ENCODE measurements at places on chromosomes 11 and 22.

DNA sequence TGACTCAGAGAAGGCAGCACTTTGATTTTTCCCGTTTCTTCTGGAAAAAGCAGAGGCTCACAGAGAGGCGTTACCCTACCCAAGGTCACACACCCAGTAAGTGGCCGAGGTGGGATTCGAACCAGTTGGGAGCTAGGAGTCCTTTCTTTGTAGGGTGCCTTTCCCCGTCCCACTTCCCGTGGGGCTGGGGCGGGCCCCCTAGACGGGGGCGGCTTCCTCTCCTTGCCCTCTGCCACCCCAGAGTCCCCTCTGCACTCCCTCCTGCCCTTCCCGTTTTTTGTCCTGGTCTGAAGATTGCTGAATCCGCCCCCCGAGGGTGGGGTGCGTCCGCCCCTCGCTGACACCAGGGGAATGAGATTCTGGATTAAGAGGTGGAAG is 747 bp downstream of the TPCN2 start:
- DNase-seq = no peak

DNA sequence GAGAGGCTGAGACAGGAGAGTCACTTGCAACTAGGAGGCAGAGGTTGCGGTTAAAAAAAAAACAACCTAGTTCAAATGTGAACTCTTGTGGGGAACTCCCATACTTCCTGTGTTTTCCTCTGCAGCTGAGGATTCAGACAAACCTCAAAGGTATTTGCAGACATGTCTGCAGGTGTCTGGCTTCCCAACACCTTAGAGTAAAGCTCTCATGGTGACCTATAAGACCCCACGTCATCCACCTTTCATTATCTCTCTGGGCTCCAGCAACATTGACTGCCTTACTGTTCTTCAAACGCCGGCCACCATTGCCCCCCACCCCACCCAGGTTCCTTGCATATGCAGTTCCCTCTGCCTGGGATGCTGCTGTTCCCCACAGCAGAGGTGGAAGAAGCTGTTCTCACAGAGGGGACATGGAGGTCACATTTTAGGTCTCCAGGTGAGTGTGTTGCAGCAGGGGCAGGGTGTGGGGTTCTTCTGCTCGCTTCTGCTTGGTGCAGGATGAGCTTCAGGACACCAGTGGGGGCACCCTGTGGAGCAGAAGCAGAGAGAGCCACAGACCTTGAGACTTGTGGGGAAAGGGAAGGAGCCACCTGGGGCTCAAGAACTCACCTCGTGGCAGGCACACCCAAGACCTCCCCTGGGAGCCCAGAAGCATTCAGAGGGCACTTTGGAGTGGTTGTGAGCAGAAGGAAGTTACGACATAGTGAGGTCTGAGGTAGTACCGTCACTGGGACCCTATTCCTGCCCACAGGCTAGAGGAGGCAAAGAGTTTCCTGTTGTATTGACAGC is 203.2 kb downstream of the CSNK2A3 start:
- no peak for DNase-seq

- DNase-seq = no peak
These were observed 58.7 kb upstream of the FAM181B start for GRCh38 chr11:82792319-82792718.

DNA sequence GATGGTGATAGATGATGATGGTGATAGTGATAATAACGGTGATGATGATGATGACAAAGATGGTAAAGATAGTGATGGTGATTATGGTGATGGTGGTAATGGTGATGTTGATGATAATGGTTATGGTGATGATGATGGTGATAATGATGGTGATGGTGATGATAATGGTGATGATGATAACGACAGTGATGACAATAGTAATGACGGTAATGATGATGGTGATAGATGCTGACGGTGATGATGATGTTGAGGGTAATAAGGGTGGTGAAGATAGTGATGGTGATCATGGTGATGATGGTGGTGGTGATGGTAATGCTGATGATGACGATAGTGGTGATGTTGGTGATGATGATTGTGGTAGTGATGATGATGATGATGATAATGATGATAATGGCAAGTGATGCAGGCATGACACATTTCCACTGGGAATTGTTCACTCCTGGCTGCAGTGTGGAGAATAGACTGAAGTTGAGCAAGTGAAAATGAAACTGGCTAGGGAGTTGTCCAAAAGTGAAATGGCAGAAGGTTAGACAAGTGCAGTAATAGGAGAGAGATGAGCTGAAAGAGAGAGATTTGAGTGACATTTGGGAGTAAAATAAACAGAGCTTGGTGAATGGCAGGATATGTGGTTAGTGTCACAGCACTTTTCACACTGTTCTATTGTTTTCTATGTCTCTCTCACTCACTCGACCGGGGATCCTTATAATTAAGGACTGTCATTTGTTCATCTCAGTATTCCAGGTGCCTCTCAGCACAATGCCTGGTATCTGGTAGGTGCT is 992.5 kb downstream of the OPCML start:
- DNase-seq = no peak

Data from NCI-H510A (cell line).